ENCODE measurements at places on chromosomes 3 and 15. TPM values are rescaled to one million over a fixed set of nuclear protein-coding genes. Genes with fewer than 3 reads are reported as not detected.

The FAM107A gene
- 0.13 TPM for total RNA-seq

The SI gene
- total RNA-seq, result not detected

The FRMD5 gene
- total RNA-seq, result 3.8 TPM

The PLSCR2 gene
- not detected for total RNA-seq

The ZNF860 gene
- total RNA-seq, result 2.6 TPM

The SLC15A2 gene
- 2.3 TPM for total RNA-seq

The VEPH1 gene
- 7.7 TPM for total RNA-seq

The SLC27A2 gene
- 6.2 TPM for total RNA-seq

The CHRD gene
- 1.9 TPM for total RNA-seq

The CPB1 gene
- not detected for total RNA-seq

The SRGAP3 gene
- 3.4 TPM for total RNA-seq

The GRM7 gene
- total RNA-seq, result 0.28 TPM

The AHSG gene
- total RNA-seq, result not detected

The C15orf62 gene
- total RNA-seq, result 0.70 TPM

The LEO1 gene
- 30.3 TPM for total RNA-seq

The DISP2 gene
- 0.59 TPM for total RNA-seq

The MORC1 gene
- total RNA-seq, result not detected

The TM6SF1 gene
- total RNA-seq, result 0.96 TPM

The RHOV gene
- total RNA-seq, result 3.9 TPM

The LMAN1L gene
- total RNA-seq, result not detected

The COL6A5 gene
- total RNA-seq, result 0.04 TPM

The PPP1R14D gene
- not detected for total RNA-seq

The CELSR3 gene
- 23.5 TPM for total RNA-seq

The TEX264 gene
- total RNA-seq, result 15.0 TPM

The ZDHHC3 gene
- total RNA-seq, result 71.3 TPM

The CHL1 gene
- total RNA-seq, result 0.04 TPM

The SEMA5B gene
- 9.4 TPM for total RNA-seq

The BCL2A1 gene
- total RNA-seq, result not detected

The FSTL1 gene
- 326 TPM for total RNA-seq

The EBLN2 gene
- 4.4 TPM for total RNA-seq

The MAGEF1 gene
- total RNA-seq, result 34.8 TPM

The LIPH gene
- 0.37 TPM for total RNA-seq

The FBXW12 gene
- 0.59 TPM for total RNA-seq

The DPP8 gene
- total RNA-seq, result 24.5 TPM

The MKRN2OS gene
- total RNA-seq, result 0.44 TPM

The CHSY1 gene
- total RNA-seq, result 68.9 TPM

The LRRC49 gene
- total RNA-seq, result 8.3 TPM

The KBTBD8 gene
- 19.4 TPM for total RNA-seq

The ANKUB1 gene
- not detected for total RNA-seq

The TIGIT gene
- total RNA-seq, result not detected

The EOMES gene
- 1.7 TPM for total RNA-seq

The CNTN3 gene
- 0.29 TPM for total RNA-seq

The CSTA gene
- total RNA-seq, result not detected

The TNFSF10 gene
- total RNA-seq, result not detected

The NR2E3 gene
- 0.35 TPM for total RNA-seq

The ROPN1 gene
- total RNA-seq, result not detected

The NRG4 gene
- not detected for total RNA-seq

The TMEM43 gene
- total RNA-seq, result 36.7 TPM

The SLC12A8 gene
- 9.1 TPM for total RNA-seq

The C3orf22 gene
- total RNA-seq, result not detected

The FGF7 gene
- total RNA-seq, result not detected

Measured in H9 (cell line).